Bronchus fibroblast of lung (primary cell): ENCODE measurements at places on chromosomes 16 and 17. TPM values are rescaled to one million over a fixed set of nuclear protein-coding genes. Genes with fewer than 3 reads are reported as not detected.

PRR11 gene
- 53.4 and 66.4 TPM in 2 replicates for total RNA-seq

SEPTIN12 gene
- total RNA-seq, result not detected in 2 replicates

GJC1 gene
- total RNA-seq, result 15.5 and 18.3 TPM in 2 replicates

SLC52A1 gene
- 0.15 TPM in 1 of 2 replicates, not detected in the other for total RNA-seq

PITPNC1 gene
- 6.7 and 9.5 TPM in 2 replicates for total RNA-seq

KRTAP9-4 gene
- not detected in 2 replicates for total RNA-seq

IGSF6 gene
- not detected in 2 replicates for total RNA-seq

PPP4C gene
- total RNA-seq, result 123 and 132 TPM in 2 replicates

SLFN11 gene
- total RNA-seq, result 52.5 and 57.3 TPM in 2 replicates

P2RX1 gene
- total RNA-seq, result under 0.01 TPM in 1 of 2 replicates, not detected in the other

HEATR9 gene
- not detected in 2 replicates for total RNA-seq

ZG16 gene
- total RNA-seq, result not detected in 2 replicates

TBC1D3C gene
- total RNA-seq, result not detected in 2 replicates

TEX14 gene
- total RNA-seq, result not detected in 2 replicates

ARL17B gene
- total RNA-seq, result 5.2 and 6.6 TPM in 2 replicates

PRPSAP1 gene
- 16.1 and 18.6 TPM in 2 replicates for total RNA-seq

CD300A gene
- total RNA-seq, result not detected in 2 replicates

KCNH6 gene
- not detected in 2 replicates for total RNA-seq

HSD17B1 gene
- 0.84 and 1.3 TPM in 2 replicates for total RNA-seq

ARL5C gene
- total RNA-seq, result not detected in 2 replicates

MRPL38 gene
- 23.5 and 26.0 TPM in 2 replicates for total RNA-seq

RHBDL1 gene
- 0.50 and 1.5 TPM in 2 replicates for total RNA-seq

KRT222 gene
- total RNA-seq, result not detected in 2 replicates

ADAD2 gene
- total RNA-seq, result not detected in 2 replicates

SLC47A2 gene
- not detected in 2 replicates for total RNA-seq

TGFB1I1 gene
- 126 and 136 TPM in 2 replicates for total RNA-seq

SEZ6L2 gene
- 1.7 and 3.4 TPM in 2 replicates for total RNA-seq

FZD2 gene
- 44.7 and 44.9 TPM in 2 replicates for total RNA-seq

OR3A2 gene
- total RNA-seq, result not detected in 2 replicates

AGRP gene
- not detected in 2 replicates for total RNA-seq

RHBDL3 gene
- total RNA-seq, result 0.15 TPM in 1 of 2 replicates, not detected in the other

KCNJ12 gene
- under 0.01 and 0.15 TPM in 2 replicates for total RNA-seq

GLTPD2 gene
- total RNA-seq, result not detected in 2 replicates

CCL17 gene
- not detected in 2 replicates for total RNA-seq

NOD2 gene
- total RNA-seq, result not detected in 2 replicates

SLFN12 gene
- total RNA-seq, result 9.4 and 11.6 TPM in 2 replicates

HSD3B7 gene
- 20.4 and 20.7 TPM in 2 replicates for total RNA-seq

ACAP1 gene
- total RNA-seq, result 0.50 and 1.2 TPM in 2 replicates

FBXW10B gene
- total RNA-seq, result under 0.01 and 0.59 TPM in 2 replicates

CCL1 gene
- not detected in 2 replicates for total RNA-seq

HOXB9 gene
- total RNA-seq, result under 0.01 and 0.15 TPM in 2 replicates

NACA2 gene
- not detected in 2 replicates for total RNA-seq

PRAC2 gene
- total RNA-seq, result not detected in 2 replicates

TBC1D3I gene
- under 0.01 TPM in 1 of 2 replicates, not detected in the other for total RNA-seq

TMEM88 gene
- total RNA-seq, result 0.74 and 4.2 TPM in 2 replicates

SLC16A6 gene
- 0.50 and 0.89 TPM in 2 replicates for total RNA-seq

ZNF213 gene
- total RNA-seq, result 4.2 TPM in 2 replicates

HS3ST3A1 gene
- total RNA-seq, result 20.5 and 21.6 TPM in 2 replicates

TAC4 gene
- not detected in 2 replicates for total RNA-seq

CSNK2A2 gene
- total RNA-seq, result 17.2 and 18.2 TPM in 2 replicates

SDK2 gene
- 0.15 and 0.34 TPM in 2 replicates for total RNA-seq

HBQ1 gene
- total RNA-seq, result 1.2 and 1.9 TPM in 2 replicates

FNDC8 gene
- not detected in 2 replicates for total RNA-seq
